ENCODE measurements at places on chromosomes 16 and 17.

DNA sequence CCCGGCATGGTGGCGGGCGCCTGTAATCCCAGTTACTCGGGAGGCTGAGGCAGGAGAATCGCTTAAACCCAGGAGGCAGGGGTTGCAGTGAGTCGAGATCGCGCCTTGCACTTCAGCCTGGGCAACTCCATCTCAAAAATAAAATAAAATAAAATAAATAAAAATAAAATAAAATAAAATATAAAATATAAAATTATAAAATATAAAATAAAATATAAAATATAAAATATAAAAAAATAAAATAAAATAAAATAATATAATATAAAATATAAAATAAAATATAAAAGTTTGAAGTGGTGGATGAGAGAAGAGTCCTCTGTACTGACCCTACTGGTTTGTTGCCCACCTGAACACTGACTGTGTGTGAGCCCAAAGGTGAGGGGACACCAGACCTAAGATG lies 15.2 kb downstream of the CCDC42 start:
- no peak for DNase-seq

- DNase-seq, result no peak
Observed at GRCh38 chr16:19406891-19407491, 10.7 kb upstream of the TMC5 start.

GRCh38 chr17:69473841-69474831 lies 59.6 kb downstream of the MAP2K6 start:
- no peak for DNase-seq

GRCh38 chr16:69003500-69003899 lies 102.0 kb upstream of the HAS3 start:
- DNase-seq, result no peak

DNA sequence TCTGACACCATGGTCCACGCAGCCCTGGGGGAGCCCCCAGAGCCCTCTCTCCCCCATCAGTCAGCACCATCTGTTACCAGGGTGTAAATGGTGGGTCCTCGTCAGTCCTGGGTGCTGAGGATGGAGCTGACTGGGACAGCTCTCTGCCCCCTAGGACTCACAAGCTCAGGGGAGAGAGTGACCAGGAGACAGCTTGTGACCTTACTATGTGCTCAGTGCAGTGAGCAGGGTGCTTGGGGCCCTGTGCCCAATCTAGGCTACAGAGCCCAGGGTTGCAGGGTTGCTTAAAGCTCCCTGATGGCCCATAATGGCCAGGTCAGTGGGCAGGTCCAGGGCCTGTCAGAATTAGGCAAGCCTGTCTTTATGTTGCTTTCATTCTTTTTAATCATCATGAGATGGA lies 11.3 kb downstream of the MMP2 start:
- no peak for DNase-seq

GRCh38 chr17:35660902-35661301 lies 70.5 kb upstream of the RASL10B start:
- no peak for DNase-seq

DNA sequence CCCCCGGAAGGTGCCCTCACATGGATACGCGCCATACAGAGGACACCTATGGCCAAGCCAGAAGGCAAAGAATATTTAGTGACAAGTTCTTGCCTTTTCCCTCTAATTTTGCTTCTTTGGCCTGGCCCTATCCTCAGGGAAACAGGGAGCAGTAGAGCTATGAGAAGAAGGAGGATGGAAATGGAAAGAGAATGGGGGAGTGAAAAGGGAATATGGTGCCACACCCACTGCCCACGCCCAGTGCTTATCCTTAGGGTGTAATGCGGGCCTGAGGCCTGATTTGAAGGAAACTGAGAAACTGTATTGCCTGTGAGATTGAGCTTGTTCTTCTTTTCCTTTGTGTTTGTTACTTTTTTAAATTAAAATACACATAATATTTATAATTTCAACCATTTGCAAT lies 255.1 kb downstream of the HS3ST3A1 start:
- DNase-seq, result no peak

GRCh38 chr17:70037498-70037897 lies 37.5 kb upstream of the KCNJ16 start:
- DNase-seq, result no peak

DNA sequence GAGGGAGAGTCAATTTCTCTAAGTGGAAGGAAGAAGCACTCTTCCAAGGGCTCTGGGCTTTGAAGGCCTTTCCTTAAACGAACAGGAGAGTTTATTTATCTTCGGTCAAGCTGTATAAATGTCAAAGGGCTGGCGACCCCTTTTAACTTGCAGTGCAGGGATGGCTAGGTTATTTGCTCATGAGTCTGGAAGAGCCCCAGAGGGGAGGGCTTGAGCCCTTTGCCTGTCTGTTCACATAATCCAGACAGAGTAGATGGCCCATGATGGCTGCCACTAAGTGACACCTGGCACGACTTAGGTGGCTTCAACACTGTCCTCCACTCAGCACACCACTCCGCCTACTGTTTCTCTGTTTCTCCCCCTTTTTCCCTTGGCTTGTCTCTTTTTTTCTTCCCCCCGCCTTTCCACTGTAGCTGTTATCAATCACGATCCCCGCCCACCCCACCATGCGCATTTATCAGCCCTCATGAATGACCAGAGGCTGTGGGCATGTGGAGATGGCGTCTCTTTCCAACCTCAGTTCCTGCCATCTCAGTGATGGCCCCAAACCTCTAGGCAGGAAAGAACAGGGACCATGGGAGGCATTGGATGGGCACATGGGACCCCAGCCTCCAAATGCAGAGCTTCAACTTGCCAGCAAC lies 408.7 kb upstream of the TNRC6C start:
- DNase-seq, result no peak

- DNase-seq, result no peak
Observed at GRCh38 chr17:79116575-79117368, 42.1 kb downstream of the ENGASE start.

GRCh38 chr17:82965371-82965770 lies 114.0 kb upstream of the METRNL start:
- DNase-seq, result no peak

- no peak for DNase-seq
Observed at GRCh38 chr16:16154281-16154951, 68.9 kb downstream of the ABCC6 start.

DNA sequence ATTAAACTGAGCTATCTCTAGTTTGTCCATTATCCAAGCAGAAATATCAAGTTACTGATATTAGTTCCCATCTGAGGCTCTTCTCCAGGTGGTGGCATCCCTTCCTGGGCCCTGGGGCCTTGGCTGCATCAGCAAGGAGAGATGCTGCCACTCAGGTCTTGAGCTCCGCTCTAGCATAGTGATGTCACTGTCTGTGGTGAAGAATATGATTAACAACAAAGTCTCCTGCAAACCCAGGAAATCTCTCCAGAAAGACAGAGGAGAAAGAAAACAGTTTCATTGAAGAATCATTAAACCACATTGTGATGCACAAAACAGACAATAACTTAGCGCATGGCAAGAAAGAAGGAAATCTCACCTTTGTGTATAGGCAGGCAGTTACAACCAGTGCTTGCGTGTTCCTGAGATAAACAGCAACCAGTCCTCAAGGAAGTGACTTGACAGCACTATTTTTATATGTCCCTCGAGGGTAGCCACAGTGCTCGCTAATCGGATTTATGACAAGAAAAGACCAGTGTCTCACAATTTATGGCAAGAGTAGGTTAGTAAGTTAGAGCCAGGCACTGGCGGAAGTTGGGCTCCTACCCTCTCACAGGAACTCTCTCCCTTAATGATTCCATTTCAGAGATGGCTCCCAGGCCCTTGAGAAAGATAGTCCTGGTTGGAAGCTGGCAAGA lies 151.1 kb downstream of the AHSP start:
- no peak for DNase-seq

DNA sequence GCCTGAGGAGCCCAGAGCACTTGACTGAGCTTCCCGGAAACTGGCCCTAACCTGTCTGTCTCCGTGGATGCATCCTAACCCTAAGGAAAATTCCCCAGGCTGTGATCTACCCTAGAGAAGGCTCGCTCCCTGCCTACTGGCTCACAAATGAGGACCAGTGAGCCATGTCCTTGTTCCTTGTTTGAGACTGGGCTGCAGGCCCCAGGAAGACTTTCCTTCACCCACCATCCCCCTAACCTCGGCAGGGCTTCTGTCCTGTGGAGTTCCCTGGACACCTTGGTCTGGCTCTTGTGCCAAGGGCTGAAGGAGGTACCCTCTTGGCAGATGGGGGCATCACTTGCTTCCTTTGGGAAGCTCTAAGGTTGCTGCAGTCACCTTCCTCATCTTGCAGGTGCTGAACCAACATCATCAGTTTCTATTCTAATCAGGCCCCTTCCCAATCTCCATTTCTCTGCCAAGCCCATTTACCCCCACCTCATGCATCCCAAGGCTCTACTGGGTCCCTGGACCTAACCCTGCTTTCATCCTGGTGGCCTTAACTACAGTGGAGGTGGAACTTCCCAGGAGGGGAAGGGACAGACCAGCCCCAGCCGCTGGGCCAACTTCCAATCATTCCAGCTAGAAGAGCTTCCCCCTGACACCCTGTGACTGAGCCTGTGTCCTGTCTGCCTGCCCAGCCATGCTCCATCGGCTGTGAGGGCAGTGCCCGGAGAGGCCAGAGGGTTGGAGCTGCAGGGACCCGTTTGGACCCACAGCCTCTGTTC lies 12.4 kb downstream of the RNF40 start:
- no peak for DNase-seq

DNA sequence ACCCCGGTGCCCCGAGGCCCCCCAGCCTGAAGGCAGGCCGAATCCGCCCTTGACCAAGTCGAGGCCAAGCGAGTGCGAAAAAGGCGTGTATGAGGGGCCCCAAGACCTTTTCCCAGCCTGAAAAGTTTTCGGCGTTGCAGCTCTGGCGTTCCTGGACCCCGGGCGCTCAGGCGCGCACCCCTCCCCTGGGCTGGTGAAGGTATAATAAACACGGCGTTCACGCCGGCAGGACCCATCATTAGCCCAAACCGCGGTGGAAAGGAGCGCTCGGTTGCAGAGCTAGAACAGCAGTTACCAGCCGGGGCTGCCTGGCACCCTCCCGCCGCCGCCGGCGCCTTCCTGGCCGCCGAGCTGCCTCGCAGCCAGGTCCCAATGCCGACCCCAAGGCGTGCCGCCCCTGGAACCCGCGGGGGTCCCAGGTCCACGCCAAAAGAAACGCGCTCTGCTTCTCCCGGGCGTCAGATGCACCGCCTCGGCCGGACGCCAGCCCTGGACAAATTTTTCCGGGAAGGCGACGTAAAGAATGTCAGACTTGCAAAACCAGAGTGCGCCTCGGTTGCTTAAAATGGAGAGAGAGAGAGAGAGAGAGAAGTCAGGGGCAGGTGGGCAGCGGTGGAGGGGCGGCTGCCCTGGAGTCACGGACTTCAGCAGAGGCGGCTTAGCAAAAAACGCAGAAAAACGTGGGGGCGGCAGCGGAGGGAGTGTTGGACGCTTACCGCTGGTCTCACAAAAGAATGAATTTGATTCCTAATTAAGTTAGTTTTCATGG lies 11.5 kb upstream of the FOXF1 start:
- no peak for DNase-seq

DNA sequence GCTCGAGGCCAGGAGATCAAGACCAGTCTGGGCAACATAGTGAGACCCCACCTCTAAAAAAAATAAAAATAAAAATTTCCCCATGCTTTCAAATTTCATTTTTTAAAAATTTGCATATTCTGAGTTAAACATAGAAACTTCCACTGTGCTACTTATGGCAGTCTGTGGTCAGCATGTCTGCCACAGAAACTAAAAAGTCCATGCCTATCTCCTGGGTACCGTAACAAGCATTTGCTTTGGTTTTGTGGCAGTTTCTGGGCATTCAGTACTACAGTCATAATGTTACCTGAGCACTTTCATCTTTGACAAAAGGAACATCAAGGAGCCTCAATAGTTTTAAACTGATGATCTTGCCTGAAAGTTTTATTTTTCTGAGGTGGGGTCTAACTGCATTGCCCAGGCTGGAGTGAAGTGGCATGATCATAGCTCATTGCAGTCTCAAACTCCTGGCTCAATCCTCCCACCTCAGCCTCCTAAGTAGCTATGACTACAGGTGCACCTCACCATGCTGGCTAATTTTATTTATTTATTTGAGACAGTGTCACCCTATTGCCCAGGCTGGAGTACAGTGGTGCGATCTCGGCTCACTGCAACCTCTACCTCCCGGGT lies 13.2 kb upstream of the ITGA2B start:
- no peak for DNase-seq

DNA sequence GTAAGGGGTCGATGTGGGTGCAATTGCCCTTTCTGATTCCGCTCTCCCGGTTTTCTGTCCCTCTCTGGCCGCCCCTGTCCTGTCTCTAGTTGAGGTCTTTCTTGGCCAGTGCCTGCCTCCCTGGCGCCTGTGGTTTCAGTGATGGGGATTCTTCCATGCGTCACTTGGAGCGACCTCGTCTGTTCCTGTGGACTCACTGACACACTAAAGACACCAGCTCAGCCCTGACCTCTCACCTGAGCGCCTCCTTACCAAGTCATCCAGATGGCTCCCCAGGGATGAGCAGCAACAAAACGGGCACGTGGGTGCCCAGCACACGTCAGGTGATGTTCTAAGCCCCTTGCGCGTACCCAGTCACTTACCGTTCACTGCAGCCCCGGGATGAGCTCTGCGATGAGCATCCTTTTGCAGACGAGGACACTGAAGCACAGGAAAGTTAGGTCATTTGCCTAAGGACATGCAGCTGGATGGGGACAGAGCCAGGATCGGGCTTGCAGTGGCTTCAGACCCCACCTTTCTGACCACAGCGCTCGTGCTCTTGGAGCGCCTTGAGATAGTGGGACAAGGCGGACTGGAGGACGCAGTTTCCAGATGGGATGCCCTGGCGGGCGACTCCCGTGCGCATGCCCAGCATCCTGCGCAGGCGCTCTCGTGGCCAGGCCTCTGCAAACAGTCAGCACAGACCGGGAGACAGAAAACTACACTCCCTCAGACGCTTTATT lies 11.5 kb upstream of the LGALS3BP start:
- DNase-seq, result no peak
